ENCODE measurements at places on chromosomes 4 and X.

GRCh38 chr4:91837608-91838029 lies 466.1 kb upstream of the GRID2 start:
- DNase-seq: no peak

- DNase-seq: no peak
Observed at GRCh38 chr4:6334203-6334887, 64.7 kb downstream of the WFS1 start.

- peak; percentile 21 for DNase-seq
Observed at GRCh38 chrX:111114806-111115205, 18.8 kb downstream of the PAK3 start.

DNA sequence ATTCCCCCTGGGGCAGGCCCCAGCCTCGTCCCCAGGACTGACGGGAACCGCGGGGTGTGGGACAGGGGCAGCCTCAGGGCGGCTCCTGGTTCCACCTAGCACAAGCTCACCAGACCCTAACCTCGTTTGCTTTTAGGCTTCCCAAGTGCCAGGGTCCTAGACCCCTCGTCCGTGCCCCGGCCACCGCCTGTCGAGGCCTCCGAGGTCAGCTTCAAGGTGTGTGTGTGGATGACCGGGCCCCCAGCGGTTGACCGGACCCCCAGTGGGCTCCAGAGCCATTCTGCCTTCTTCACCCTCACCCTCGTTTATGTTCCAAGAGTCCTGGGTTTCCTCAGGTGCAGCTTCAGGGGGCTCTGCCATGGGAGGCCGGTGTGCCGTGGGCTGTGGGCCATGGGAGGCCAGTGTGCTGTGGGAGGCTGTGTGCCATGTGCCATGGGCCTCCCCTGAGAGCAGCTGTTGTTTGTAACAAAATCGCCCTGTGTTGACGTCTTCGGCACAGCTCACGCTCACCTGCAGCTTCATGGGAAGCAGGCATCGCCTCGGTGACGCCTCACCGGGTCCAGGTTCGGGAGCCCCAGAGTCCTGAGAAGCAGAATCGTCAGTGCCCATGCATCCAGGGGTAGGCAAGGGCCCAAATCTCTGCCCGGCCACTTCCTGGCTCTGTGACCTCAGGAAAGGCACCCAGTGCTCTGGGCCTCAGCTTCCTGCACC lies 43.0 kb upstream of the HMX1 start:
- no peak for DNase-seq

DNA sequence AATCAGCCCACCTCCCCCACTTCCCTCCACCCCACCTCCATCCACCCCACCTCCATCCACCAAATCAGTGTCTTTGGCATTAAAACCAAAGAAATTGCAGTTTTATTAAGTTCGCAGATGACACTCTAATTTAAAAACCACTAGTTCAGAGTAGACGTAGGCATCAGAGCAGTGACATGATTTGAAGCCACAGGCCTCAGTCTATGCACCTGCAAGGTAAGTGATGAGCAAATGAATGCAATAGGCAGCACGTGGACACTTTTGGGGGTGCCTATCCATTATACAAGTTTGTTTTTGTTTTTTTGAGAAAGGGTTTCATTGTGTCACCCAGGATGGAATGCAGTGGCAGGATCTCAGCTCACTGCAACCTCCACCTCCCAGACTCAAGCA lies 88.0 kb upstream of the TRIM2 start:
- DNase-seq: no peak

- no peak for DNase-seq
Observed at GRCh38 chr4:161894014-161894413, 269.8 kb downstream of the FSTL5 start.

- no peak for DNase-seq
Observed at GRCh38 chr4:54668014-54668611, 10.4 kb downstream of the KIT start.

DNA sequence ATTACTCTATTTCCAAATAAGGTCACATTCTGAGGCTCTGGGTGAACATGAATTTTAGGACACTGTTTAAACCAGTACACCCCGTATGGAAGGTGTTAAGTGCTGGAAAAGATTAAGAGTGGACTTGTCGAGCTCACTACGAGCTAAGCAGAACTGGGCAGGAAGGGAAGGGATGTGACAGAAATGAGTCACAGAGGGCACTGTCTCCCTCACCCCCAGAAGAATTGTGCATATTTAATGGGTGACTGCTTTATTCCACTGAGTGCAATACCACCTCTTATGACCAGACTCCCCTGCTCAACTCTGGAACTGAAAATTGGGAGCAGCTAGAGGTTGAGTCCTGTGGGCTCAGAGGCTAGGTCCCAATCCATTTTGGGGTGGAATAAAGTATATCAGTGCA lies 187.4 kb upstream of the RPS6KA3 start:
- DNase-seq: peak; percentile 68

DNA sequence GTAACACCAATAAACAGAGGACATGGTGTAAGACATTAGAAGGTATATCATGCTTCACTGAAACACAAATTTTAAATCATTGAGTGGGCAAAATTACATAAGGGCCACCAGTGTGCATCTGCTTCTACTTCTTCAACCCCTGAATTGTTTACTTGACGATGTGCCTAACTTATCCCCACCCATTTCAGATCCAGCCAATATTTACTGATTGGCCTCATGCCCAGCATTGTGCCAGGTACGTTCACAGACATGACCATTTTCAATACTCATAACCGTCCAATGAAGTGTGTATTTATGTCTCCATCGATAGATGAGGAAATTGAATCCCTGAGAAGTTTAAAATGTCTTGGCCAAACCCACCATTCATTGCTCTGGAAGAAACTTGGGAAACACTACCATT lies 208.3 kb upstream of the MID1 start:
- DNase-seq: no peak

DNA sequence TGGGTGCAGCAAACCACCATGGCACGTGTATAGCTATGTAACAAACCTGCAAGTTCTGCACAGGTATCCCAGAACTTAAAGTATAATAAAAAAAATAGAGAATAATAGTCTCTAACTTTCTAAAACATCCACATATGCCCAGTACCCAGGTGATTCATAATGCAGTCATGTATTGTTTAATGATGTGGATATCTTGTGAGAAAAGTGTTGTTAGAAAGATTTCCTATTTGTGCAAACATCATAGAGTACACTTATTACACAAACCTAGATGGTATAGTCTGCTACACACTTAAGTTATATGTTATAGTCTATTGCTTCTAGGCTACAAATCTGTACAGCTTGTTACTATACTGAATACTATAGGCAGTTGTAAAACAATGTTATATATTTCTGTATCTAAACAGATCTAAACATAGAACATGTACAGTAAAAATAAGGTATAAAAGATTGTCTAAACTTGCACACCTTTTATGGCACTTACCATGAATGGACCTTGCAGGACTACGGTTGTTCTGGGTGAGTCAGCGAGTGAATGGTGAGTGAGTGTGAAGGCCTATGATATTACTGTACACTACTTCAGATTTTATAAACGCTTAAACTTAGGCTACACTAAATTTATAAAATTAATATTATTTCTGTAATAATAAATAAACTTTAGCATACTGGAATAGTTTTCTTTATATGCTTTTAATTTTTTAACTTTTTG lies 232.2 kb upstream of the SLIT2 start:
- peak; percentile 75 for DNase-seq

DNA sequence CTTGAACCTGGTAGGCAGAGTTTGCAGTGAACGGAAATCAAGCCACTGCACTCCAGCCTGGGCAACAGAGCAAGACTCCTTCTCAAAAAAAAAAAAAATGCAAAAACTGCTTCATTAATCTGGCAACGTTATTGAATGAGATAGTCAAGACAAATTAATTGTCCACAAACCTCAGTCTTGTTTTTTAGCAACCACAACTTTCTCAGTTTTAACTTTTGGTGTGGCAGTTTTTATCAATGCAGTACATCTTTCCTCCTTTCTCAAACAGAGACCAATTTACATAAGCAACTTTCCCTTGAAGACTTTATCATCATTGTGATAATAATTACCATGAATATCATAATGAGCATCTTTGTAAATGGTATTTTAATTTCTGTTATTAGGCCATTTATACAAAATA lies 61.7 kb upstream of the GALNTL6 start:
- no peak for DNase-seq

DNA sequence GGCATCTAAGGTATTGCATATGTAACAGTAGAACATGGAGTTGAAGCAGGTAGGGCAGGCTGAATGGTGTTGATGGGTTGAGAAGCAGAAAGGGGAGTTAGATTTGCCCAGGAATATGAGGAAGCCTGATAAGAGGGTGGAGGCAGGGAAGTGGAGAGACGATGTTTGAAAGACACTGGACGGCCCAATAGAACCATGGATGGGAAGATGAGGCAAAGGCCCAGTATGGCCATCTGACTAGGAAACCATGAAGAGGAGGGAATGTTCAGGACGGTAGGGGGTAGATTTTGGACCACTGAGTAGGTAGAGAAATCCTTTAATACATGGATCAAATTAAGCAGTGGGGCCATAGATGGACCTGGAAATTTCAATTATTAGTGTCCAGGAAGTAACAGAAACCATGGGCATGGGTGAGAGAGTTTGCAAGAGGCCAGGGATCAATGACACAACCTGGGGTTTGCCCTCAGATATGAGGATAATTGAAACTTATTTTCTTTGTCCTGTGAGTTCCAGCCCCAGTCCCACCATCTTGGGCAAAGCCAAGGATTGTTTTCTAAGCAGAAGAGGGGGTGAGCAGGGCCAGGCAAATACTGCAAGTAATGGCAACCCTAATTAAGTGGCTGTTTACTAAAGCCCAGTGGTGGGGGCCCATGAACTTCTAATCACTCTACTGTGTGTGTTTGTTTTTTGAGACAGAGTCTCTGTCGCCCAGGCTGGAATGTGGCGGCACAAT lies 2.5 kb upstream of the USP11 start:
- DNase-seq: no peak
